ENCODE measurements at places on chromosomes 6 and 20.

DNA sequence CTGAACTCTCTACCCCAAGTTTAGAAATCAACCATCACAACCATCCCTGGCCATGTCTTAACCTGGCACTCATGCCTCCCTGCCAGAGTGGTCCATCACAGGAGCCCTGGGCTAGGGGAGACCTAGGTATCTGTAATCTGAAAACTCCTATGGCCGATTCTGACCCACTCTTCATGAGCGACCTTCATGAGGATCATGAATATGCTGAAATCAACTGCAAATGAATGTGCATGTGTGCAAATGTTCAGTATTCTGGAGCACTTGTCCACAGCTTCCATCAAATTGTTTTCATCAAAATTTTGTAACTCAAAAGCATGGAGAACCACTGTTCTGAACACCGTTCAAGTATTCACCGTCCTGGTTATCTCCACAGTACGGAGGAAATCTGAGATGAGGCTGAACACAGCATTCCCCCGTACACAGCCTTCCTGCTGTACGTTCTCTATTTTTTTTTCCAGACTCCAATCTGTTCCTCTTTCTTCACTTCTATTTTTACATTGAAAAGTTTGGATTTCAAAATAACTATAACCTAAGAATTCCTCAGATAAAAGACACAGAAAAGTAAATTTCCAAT, 17.7 kb downstream of the METTL24 start:
- DNase-seq: no peak

GRCh38 chr6:82554666-82555065, 191.0 kb downstream of the TPBG start:
- no peak for DNase-seq

DNA sequence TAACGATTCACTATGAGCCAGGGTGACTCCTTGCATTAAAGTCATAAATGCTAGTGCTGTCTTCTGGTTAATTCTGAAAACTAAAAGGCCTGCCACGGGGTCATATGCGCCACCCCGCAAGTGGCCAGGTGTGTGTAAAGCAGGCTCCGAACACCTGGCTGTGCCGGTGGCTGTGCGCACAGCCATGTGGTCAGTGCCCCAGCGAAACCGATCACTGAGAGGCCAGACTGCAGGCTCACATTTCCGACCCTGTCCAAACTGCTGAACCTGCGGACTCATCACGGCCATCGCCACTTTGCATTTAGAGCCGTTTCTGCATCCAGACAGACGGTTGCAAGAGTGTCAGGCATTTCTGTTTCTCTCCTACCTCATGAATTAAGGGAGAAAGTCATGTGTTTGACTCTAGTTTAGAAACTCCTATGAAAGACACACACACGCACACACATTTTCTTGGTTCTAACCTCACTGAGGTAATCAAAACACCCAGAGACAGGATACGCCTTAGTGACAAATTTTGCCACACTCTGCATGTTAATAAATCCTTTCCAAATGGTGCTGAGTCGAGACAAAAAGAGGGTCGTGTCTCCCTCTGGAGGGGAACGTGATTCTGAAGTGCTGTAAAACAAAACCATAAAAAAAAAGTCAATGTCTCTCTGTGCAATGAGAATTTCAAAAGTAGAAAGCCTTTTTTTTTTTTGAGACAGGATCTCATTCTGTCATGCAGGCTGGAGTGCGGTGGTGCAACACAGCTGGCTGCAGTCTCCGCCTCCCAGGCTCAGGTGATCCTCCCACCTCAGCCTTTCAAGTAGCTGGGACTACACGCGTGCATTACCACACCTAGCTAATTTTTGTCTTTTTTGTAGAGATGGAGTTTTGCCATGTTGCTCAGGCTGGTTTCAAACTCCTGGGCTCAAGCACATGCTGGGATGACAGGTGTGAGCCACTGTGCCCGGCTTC, 31.0 kb upstream of the TCFL5 start:
- no peak for DNase-seq

DNA sequence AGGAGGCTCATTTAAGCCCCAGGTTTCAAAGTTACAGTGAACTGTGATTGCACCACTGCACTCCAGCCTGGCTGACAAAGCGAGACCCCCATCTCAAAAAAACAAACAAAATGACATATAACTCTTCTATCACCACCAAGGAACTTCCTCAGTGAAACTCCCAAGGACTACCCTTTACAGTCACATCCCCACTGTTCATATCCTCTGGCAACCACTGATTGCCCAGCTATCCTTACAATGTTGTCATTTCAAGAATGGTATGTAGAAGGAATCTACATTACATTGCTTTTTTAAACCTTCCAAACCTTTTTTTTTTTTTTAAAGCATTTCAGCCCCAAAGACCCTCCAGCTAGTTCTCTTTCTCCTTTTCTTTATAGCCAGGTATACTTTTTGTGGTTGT, 123.1 kb upstream of the CARMIL1 start:
- no peak for DNase-seq

DNA sequence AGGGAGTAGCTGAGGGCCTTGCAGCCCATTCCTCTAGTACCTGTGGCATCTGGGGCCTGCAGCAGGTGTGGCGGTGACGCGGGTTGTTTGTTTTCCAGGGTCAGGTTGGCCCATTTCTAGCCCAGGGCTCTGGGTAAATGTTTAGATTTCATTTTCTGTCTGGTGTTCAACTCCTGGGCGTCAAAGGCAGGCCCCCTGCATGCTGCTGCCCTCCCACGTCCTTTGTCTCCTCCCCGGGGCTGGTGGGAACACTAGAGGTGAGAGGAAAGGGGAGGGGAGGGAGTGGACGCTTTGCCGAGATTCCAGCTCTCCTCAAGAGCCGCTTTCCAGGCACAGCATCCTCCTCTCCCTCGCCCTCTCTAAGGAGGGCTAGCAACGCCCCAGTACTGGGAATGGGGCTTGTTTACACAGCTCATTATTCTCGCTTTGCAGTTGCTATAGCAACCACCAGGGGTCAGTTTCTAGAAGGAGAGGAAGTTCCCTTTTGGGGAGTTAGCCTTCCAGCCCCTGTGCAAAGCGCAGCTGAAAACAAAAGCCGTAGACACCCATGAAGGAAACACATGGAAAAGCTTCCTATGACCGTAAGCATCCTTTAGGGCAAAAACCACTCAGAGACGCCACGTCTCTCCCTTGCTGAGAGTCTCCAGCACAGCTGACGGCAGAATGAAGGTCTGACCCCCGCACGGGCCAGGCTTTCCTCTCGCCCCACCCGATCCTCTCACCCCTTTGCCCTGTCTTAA, 170.6 kb downstream of the LY86 start:
- no peak for DNase-seq

- no peak for DNase-seq
Observed at GRCh38 chr6:169099411-169100202, 154.0 kb downstream of the THBS2 start.

DNA sequence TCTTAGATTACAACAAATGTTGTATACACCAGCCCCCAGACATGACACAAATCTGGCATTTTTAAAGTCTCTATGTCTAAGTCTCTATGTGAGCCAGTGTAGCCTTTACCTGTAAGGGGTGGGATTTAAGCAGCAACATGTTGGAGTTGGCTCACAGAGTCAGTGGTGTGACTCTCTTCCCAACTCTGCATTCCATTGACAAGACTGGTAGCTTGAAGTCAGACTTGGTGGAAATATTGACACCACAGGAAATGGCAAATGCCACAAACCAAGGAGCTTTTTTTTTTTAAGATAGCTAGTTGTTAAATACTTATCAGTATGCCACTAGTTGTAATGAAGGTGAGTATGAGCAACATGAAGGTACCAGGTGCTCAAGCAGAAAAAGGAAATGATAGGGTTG, 103.1 kb upstream of the SMLR1 start:
- DNase-seq: no peak

GRCh38 chr6:3209114-3210023, 18.1 kb downstream of the TUBB2B start:
- peak; percentile 45 for DNase-seq

- DNase-seq: no peak
Observed at GRCh38 chr6:4363656-4364055, 228.3 kb upstream of the ECI2 start.

DNA sequence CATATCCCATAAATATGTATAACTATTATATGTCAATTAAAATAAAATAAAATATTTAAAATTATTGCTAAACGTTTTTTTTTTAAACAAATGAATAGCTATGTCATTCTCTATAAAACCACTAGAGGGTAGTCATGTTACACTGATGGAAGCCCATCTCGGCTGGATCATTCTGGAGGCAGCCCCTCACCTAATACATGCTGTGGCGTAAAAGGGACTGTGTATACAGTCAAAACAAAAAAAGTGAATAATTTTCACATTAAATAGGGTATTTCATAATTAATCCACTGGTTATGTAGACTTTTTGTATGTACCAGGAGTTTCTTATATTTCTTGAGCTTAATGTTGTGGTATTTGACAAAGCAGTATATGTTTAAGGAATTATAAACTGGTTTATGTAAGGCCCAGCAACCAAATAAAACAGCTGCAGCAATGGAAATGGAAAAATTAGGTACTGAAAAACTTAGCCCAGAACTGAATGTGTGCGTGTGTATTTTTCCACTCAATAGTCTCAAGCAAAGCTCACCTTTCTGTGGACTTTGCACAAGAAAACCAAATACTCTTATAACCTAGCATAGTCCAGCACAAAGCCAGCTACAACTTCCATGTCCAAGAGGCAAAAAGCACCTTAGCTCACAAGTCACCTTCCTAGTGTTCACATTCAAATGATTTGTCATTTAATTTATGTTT, 81.7 kb downstream of the COL9A1 start:
- DNase-seq: no peak

DNA sequence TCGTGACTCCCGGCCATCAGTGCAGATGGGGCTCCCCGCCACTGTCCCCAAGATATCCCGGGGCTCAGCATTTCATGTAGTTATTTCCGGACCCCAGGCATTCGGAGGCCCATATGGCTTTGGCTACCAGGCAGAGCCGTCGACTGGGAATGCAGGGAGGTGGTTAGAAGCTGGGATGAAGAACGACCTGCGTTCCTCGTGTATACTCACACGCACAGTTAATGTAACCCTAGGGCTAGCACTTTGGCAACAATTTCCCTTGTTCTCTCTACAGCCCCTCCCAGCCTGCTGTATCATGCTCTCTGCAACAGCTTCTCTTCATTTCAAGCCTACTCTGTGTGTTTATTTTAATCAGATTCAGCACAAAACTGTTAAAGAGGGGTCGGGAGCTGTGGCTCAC, 240.4 kb downstream of the MYLK4 start:
- DNase-seq: no peak

DNA sequence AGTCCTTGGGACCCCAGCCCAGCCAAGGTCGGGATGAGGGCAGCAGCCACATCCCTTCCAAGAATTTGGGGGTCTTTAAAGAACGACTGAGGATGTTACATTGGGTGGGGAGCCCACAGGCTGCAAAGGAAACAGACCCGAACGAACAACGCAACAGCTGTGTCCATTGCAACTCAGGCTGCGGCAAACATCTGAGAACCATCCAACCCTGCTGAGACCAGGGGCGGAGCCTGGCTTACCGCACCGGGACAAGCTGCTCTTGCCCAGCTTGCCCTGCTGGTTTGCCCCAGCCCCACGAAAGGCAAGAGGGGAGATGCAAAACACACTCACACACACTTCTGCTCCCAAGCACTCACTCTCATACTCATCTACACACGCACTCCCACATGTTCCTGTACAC, 21.5 kb upstream of the TAF4 start:
- DNase-seq: no peak

GRCh38 chr6:105994118-105994590, 92.0 kb upstream of the PRDM1 start:
- DNase-seq: no peak

GRCh38 chr6:117157448-117157847, 107.9 kb upstream of the VGLL2 start:
- DNase-seq: no peak

- no peak for DNase-seq
Observed at GRCh38 chr6:157600807-157601206, 219.8 kb downstream of the ZDHHC14 start.

Measured in nucleus accumbens (tissue), 56 donors.